ENCODE measurements at places on chromosomes 6 and 20.

- H3K4me1 ChIP-seq, result peaks cover 69% of the 10 kb centered on the region
- H3K27ac ChIP-seq, result peak overlapping the region; percentile 99
- H3K27me3 ChIP-seq, result peaks cover 2% of the 10 kb centered on the region
- peaks cover 9% of the 10 kb centered on the region for H3K36me3 ChIP-seq
- peak overlapping the region; percentile 79 for H3K4me3 ChIP-seq
- no peak for DNase-seq
Observed at GRCh38 chr20:47727909-47728361, 57.3 kb downstream of the SULF2 start.

GRCh38 chr6:165721356-165721755 is 58.3 kb upstream of the PDE10A start:
- no peak for DNase-seq
- no peaks in the 10 kb centered on the region for H3K4me1 ChIP-seq
- H3K4me3 ChIP-seq, result no peak overlapping the region

GRCh38 chr6:161091972-161092701 is 100.6 kb downstream of the MAP3K4 start:
- no peak for DNase-seq
- no peak overlapping the region for H3K27ac ChIP-seq
- peaks cover 6% of the 10 kb centered on the region for H3K4me1 ChIP-seq
- no peak overlapping the region for H3K4me3 ChIP-seq
- H3K27me3 ChIP-seq, result no peaks in the 10 kb centered on the region

GRCh38 chr20:2602046-2602735 is 50.2 kb upstream of the NOP56 start:
- H3K4me3 ChIP-seq, result no peak overlapping the region
- no peaks in the 10 kb centered on the region for H3K4me1 ChIP-seq
- no peak for DNase-seq
- H3K27me3 ChIP-seq, result peaks cover 9% of the 10 kb centered on the region

DNA sequence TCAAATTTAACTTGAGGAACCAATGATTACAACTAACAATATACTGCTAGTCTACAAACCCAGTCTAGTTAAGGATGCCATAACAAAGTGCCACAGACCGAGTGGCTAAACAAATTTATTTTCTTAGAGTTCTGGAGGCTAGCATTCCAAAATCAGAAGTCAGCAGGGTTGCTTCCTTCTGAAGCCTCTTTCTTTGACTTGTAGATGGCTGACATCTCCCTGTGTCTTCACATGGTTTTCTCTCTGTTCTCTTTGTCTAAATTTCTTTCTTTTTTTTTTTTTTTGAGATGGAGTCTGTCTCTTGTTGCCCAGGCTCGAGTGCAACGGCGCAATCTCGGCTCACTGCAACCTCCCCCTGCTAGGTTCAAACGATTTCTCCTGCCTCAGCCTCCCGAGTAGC is 56.1 kb downstream of the NCOA3 start:
- no peak for DNase-seq
- H3K27ac ChIP-seq, result no peak overlapping the region
- H3K36me3 ChIP-seq, result peaks cover 22% of the 10 kb centered on the region
- peaks cover 20% of the 10 kb centered on the region for H3K4me1 ChIP-seq

DNA sequence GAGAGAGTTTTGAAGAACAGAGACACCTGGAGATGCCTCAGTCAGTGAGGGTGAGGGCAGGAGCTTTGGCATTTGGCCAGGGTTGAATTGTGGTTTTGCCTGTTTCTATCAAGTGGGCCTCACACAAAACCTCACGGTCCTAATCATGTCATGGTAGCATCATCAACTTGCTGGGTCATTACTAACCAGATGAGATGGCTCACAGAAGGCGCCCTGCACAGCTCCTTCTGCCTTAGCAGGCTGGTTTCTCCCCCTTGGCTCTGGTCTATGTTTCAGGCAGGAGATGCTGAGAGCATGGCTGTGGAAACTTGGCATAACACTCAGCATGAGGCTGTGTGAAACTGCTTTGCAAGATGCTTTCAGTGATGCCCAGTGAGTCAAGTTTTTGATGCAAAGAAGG is 99.3 kb downstream of the LRRC1 start:
- H3K27me3 ChIP-seq, result no peaks in the 10 kb centered on the region
- H3K36me3 ChIP-seq, result no peaks in the 10 kb centered on the region
- no peak overlapping the region for H3K4me3 ChIP-seq
- DNase-seq, result peak; percentile 21

DNA sequence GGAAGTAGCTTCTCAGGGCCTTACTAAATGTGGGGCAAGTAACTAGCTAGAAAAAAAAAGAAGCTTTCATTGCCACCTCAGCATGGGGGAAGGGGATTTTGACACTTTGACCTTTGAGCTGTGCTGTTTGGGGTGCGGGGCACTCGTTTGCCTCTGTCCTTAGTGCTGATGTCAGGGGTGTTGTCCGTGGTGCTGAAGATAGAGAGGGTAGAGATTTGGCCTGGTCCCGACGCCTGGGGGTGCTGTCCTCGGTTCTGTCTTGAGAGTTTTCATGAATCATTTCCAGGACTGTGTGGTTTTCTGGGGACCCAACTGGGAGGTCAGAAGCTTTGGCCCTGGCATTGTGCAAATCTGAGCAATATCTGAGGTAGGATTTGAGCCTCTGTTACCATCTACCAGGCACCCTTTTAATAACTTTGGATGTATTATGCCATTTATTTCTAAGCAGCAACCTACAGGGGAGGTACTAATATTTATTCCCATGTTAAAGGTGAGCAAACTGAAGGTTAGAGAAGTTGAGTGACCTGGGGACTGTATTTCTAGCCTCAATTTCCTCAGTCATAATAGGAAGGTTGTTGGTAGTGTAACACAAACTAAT is 78.0 kb downstream of the DLGAP4 start:
- H3K27ac ChIP-seq, result no peak overlapping the region
- DNase-seq, result peak; percentile 53
- no peaks in the 10 kb centered on the region for H3K4me1 ChIP-seq
- peaks cover 8% of the 10 kb centered on the region for H3K27me3 ChIP-seq

GRCh38 chr20:20780127-20780824 is 67.8 kb upstream of the RALGAPA2 start:
- peaks cover 2% of the 10 kb centered on the region for H3K27me3 ChIP-seq
- no peak overlapping the region for H3K27ac ChIP-seq
- no peaks in the 10 kb centered on the region for H3K4me1 ChIP-seq
- DNase-seq, result no peak
- no peak overlapping the region for H3K4me3 ChIP-seq

GRCh38 chr6:41707565-41708200 is 27.7 kb downstream of the TFEB start:
- H3K4me1 ChIP-seq, result peaks cover 37% of the 10 kb centered on the region
- peak overlapping the region; percentile 76 for H3K27ac ChIP-seq
- H3K27me3 ChIP-seq, result no peaks in the 10 kb centered on the region
- H3K36me3 ChIP-seq, result no peaks in the 10 kb centered on the region

- H3K4me3 ChIP-seq, result no peak overlapping the region
- H3K27me3 ChIP-seq, result no peaks in the 10 kb centered on the region
- DNase-seq, result no peak
Observed at GRCh38 chr6:28947831-28948270, 24.1 kb upstream of the TRIM27 start.

GRCh38 chr20:16609066-16609465 is 35.8 kb upstream of the KIF16B start:
- peaks cover 3% of the 10 kb centered on the region for H3K27me3 ChIP-seq
- no peaks in the 10 kb centered on the region for H3K36me3 ChIP-seq
- no peak overlapping the region for H3K27ac ChIP-seq
- no peaks in the 10 kb centered on the region for H3K4me1 ChIP-seq

DNA sequence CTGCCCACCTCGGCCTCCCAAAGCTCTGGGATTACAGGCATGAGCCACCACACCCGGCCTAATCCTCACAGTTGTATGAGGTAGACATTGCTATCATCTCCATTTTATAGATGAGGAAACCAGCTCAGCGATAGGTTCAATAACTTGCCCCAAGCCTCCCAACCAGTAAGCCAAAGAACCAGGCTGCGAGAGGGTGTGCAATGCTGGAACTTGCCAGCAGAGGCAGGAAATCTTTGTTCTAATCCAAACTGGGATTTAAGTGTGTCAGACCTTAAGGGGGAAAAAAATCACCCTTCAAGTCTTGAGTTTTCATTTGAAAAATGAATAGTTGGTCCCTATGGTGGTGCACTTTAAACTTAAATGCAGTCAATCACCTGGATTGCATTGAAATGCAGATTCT is 20.1 kb upstream of the RNGTT start:
- H3K36me3 ChIP-seq, result no peaks in the 10 kb centered on the region
- H3K27me3 ChIP-seq, result peaks cover 4% of the 10 kb centered on the region
- H3K4me3 ChIP-seq, result no peak overlapping the region
- DNase-seq, result no peak
- H3K27ac ChIP-seq, result no peak overlapping the region

DNA sequence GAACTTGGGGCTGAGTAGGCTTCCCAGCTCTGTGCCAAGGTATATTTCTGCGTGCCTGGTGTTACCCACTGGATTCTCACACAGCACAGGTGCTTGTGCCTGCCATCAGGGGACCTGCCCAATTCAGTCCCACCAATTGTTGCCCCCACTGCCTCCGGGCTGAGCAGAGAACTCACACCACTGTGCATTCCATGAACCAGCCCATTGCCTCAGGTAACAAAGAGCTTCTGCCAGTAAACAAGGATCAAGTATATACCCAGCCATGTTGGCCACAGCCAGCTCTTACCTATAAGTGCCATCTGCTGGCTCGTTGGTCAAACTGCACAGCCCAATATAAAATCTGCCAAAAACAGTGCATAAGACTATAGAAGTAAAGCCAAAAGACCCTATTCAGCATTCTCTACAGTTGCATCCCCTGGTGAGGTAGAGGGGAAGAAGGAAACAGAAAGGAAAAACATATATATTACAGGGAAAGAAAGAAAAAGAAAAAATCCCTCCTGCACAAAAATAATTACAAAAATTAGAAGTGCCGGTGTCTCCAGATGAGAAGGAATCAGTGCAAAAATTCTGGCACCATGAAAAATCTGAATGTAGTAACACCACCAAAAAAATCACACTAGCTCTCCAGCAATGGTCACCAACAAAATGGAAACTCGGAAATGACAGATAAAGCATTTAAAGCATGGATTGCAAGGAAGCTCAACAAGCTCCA is 241.4 kb downstream of the IBTK start:
- no peaks in the 10 kb centered on the region for H3K36me3 ChIP-seq
- H3K27ac ChIP-seq, result no peak overlapping the region
- H3K4me3 ChIP-seq, result no peak overlapping the region
- H3K4me1 ChIP-seq, result no peaks in the 10 kb centered on the region

DNA sequence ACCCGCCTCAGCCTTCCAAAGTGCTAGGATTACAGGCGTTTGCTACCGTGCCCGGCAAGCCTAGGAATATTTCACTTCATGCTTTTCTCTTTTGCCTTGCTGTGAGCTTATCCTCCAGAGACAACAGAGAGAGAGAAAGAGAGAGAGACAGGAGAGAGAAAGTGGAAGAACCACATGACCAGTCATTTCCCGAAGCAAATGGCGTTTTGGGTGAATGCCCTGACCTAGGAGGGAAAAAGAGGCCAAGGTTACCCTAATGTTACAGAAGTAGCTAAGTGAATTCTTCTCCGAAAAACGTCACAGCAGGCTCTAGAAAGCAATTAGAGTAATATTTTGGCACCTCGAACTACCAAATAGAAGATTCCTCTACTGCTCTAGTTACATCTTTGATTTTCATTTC is 9.1 kb downstream of the SGK1 start:
- H3K36me3 ChIP-seq, result no peaks in the 10 kb centered on the region
- H3K27me3 ChIP-seq, result peaks cover 7% of the 10 kb centered on the region
- no peak for DNase-seq
- H3K4me1 ChIP-seq, result peaks cover 7% of the 10 kb centered on the region
- no peak overlapping the region for H3K27ac ChIP-seq

- H3K27ac ChIP-seq, result no peak overlapping the region
- H3K36me3 ChIP-seq, result peaks cover 12% of the 10 kb centered on the region
- H3K4me3 ChIP-seq, result no peak overlapping the region
- no peak for DNase-seq
- peaks cover 68% of the 10 kb centered on the region for H3K4me1 ChIP-seq
Observed at GRCh38 chr6:119310486-119311036, 39.0 kb downstream of the MAN1A1 start.

DNA sequence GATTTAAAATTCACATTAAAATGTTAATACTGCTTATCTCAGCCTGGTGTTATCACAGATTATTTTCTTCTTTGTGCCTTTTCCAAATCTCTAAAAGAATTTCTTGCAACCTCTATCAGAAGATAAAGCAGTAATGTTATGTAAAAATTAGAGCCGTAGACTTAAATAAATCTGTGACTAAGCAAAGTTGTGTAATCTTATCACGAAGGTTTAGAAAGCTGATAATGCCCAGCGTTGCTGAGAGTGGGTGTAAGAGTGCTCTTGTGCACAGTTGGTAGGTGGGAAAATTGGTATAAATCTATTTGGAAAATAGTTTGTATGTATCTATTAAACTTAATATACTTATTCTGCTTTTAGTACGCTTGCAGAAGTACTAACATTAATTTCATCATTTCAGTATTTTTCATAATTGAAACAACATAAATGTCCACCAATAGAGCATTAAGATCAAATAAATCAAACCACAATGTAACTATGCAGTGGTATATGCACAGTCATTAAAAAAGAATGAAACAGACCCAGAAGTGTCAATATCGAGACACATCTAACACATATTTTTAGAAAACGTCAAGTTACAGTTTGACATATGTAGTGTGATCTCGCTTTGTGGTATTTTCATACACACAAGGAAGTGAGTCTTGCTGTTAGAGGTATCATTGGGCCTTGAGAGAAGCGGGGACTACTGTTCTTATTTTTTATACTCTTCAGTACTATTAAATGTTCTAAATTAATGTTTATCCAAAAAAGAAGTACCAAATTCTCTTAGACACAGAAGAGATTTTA is 54.4 kb upstream of the PBOV1 start:
- H3K27ac ChIP-seq, result no peak overlapping the region
- DNase-seq, result no peak

GRCh38 chr6:25290306-25291060 is 11.3 kb downstream of the CARMIL1 start:
- peaks cover 2% of the 10 kb centered on the region for H3K27me3 ChIP-seq
- no peaks in the 10 kb centered on the region for H3K36me3 ChIP-seq
- H3K4me3 ChIP-seq, result no peak overlapping the region
- H3K27ac ChIP-seq, result no peak overlapping the region
- DNase-seq, result no peak
